ENCODE measurements at places on chromosomes 1 and 21.
A peak's percentile ranks its signal among the peaks of the same experiment; 100 is the strongest.

- peak; percentile 59 for DNase-seq
These were observed 24.4 kb upstream of the CLDN14 start for GRCh38 chr21:36504067-36505058.

DNA sequence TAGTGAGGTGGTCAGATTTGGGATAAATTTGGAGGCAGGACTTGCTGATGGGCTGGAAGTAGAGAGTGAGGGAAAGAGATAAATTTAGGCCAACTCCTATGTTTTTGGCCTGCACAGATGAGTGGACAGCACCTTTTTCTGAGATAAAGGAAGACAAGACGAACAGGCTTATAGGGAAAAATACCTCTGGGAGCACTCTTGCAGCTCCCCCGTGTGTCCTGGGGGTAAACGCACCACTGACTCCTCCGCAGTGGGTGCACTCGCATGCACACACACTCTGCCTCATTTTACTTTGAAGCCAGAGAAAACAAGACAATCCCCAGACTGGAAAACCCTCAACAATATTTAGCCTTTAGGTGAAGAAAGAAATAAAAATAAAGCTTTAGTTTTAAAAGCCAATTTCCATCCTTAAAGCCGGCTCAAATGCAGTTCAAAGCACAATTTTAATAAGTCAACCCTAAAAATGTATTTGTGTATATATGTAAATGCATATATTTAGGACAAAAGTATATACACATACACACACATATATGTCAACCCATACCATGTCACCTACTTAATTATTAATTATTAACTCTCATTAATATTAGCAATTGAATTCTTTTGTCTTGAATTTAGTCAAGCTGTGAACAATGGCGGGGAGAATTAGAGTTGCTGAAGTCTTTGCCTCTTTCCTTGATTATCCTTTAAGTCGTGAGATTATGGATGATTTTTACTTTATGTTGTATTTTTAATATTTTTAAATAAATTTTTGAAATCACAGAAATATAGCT lies 341.8 kb downstream of the ZNF326 start:
- no peak for DNase-seq

DNA sequence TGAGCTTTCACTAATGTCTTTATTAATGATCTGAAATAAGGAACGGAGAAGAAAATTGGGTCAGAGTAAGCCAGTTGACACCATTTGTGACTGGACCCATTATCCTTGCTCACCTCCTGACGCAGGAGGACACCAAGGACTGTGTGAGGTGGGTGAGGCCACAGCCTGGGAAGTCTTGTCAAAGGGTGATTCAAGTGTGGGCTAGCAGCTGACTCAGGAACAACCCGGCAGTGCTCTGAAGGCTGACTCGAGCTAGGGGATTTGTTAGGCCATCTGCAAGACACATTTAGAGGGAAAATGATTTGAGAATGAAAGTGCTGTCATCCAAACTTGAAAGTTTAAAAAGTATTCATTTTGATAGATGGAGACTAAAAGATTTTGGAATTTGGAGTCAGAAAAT lies 21.2 kb downstream of the PRRX1 start:
- peak; percentile 52 for DNase-seq

- DNase-seq = no peak
These were observed 18.3 kb upstream of the ALPL start for GRCh38 chr1:21490774-21491487.
